PC-3 (cell line): ENCODE measurements at places on chromosomes 5 and 9. TPM values are rescaled to one million over a fixed set of nuclear protein-coding genes. Genes with fewer than 3 reads are reported as not detected.

OTP gene
- not detected in 2 replicates for total RNA-seq

DNA sequence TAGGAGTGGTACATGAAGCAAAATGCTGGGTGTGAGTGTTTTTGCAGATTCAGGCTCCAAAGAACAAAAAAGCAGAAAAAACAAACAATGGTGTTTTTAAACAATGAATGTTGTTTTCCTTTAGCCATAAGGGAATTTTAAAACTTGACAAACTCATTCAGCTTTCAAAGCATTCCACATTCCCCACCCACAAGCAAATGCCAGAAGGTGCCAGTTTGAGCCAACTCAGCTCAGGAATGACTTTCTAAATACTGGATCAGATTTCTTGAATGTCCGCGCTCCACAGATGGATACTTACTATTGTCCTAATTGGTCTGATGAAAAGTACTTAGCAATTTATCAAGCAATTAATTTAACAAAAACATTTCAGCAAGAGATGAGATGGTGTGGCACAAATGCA is 12.9 kb upstream of the MOB3B start:
- DNase-seq: no peak

DNA sequence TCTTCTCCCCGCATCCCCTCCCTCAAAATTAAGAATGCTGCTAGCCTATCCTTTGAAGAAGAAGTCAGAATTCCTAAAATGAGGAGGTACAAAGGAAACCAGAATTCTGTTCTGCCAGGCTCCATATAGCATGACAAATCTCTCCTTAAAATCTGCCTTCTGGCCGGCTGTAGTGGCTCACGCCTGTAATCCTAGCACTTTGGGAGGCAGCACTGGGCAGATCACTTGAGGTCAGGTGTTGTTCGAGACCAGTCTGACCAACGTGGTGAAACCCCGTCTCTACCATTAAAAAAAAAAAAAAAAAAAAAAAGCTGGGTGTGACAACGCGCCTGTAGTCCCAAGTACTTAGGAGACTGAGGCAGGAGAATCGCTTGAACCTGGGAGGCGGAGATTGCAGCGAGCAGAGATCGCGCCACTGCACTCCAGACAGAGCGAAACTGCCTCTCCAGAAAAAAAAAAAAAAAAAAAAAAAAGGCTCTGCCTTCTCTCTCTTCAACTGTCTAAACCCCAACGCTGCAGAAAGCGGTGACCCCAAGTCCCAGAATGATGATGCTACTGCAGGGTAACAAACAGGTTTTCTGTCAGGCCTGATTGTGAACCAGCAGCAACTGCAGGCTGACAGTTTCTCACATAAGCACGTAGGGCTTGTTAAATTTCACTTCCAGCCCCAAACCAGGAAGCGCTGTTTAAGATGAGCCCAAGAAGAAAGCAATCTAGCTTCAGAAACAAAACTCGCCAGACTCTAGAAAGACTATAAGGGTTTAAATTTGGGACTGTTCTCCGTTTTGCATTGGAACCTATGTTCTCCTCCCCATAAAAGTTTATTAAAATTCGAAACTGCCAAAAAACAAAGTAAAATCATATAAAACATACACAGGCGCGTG is 963 bp upstream of the CAST start:
- peak; percentile 46 for DNase-seq

DNA sequence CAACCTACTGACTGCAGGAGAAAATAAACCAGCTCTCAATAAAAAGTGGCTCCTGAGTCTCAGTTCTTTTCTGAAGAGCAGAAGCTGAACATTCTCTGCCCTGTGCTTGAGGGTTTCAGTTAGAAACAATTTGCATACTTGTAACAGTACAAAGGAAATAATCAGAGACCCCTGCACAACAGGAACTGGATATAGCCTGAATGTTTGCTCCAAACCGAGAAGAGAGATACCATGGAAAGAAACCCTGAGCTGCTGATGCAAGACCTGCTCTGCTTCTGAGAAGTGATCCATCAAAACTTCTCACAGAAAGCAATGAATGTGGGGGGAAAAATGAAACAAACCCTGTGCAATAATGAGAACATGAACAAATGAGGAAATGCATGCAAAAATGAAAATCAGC is 592.9 kb downstream of the SEMA5A start:
- no peak for DNase-seq

DNA sequence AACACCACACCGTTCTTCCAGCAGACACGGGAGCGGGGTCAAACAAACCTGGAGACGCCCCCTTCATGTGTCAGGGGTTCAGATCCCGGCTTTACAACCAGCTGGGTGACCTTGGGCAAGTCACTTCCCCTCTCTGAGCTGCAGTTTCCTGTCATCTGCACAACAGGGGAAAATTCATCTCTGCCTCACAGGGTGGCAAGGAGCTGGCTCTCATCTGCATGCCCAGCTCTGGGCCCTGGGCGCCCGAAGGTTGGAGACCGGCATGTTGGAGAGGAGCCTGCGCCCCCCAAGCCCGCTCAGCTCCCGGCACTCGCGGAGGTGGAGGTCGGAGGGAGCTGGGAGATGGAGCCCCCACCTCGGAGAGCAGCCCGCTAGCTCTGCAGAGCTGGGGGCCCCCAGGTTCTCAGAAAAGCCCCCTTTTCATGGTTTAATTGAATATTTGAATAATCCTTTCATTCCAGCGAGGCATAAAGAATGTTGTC is 20.4 kb downstream of the NR5A1 start:
- DNase-seq: no peak

SLC25A2 gene
- total RNA-seq: 0.18 and 0.40 TPM in 2 replicates

AGXT2 gene
- total RNA-seq: not detected in 2 replicates

FCN2 gene
- total RNA-seq: not detected in 2 replicates

STKLD1 gene
- total RNA-seq: 0.52 and 4.1 TPM in 2 replicates
